LNCaP clone FGC (cell line): ENCODE measurements at places on chromosomes 1 and 21.
A peak's percentile ranks its signal among the peaks of the same experiment; 100 is the strongest.

DNA sequence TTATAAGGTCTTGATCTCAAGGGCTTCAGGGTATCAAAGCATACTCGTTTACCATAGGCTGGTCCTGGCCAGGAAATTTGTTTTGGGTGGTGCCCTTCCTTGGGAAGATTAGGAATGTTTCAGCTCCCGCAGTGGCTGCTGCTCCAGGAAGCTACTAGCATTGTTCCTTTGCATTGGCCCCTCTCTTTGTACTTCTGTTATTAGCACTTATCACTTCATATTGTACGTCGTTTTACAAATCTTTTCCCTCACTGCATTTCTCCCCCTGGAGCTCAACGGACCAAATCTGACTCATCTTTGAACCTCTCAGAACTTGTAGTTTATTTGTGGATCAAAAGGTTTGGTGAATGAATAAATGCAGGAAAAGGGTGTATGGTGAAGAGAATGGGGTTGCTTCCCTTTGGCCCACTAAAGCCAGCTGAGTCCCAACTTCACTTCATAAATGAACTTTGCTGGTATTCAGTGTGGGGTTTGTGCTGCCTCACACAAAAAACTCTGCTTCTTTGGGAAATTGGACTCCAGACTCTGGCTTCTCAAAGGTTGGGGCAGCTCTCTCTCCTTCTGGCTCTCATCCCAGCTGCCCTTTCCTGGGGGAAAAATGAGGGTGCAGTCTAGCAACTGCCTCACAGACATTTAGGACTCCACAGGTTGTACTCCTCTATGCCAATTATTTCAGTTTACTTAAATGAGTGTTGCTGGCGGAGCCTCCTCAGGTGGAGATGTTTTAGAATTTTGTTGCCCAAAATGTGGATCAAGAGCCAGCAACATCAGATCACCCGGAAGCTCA, 5.9 kb downstream of the GNAT2 start:
- no peak for DNase-seq

DNA sequence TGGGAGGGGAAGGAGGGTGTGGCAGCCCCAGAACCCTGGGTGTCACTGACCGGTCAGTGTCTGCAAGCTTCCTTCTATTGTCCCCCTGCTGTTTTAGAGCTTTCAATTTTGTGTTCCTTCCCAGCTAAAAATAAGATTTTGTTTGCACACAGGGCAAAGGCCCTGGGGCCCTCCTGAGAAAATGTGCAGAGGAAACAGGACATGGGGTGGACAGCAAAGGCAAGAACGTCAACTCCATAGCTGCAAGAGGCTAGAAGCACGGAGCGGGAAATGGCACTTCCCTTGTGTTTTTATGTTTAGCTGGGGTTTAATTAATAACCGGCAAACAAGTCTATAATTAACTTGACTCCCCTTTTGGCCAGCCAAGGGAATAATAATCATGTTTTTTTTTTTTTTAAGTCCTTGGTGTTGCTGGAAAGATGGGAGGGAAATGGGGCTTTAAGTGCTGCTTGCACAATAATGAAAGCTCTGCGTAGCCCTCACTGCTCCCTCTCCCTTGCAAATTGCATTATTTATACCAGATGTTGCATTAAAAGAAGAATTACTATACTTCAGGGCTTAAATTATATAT, 261.4 kb upstream of the USP24 start:
- no peak for DNase-seq

DNA sequence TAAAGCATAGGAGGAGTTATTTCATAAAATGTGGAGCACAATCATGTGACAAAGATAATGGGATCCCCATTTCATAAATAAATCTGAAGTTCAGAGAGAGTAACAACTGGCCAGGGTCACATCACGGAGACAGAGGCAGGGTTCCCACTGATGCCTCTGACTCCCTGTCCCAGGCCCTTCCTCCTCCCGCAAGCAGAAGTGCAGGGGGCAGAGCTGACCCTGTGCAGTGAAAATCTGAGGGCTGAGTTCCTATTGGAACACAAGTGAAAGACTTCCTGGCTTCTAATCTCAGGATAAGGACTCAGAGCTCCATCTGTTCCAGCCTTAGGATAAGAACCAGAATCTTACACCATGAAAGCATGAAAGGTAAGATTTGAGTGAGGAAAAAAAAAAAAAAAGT, 22.0 kb downstream of the SELL start:
- no peak for DNase-seq

- DNase-seq, result no peak
Measured at GRCh38 chr1:242477944-242478343, 46.6 kb downstream of the PLD5 start.

- no peak for DNase-seq
Measured at GRCh38 chr1:164958982-164959768, 397.3 kb downstream of the LMX1A start.

DNA sequence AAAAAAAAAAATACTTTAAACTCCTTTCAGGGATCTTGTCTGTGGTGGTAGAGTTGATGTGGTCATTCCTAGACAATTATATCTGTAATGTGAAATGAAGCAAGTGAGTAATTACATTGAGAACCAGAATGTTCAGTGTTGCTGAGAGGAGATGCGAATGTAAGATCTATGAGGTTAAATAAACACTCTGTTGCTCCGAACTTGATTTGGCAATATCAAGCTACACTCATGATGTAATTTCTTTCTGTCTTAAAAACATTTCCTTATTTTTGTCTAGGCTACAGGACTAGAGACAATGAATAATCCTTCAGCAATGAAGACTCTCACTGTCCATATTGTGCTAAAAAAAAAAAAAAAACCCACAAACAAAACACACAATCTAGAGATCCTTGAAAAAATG, 63.1 kb upstream of the IGSF5 start:
- DNase-seq, result no peak

GRCh38 chr1:35451125-35451528, 106.1 kb downstream of the KIAA0319L start:
- peak; percentile 56 for DNase-seq

GRCh38 chr1:24923485-24924113, 6.5 kb downstream of the RUNX3 start:
- DNase-seq, result no peak

DNA sequence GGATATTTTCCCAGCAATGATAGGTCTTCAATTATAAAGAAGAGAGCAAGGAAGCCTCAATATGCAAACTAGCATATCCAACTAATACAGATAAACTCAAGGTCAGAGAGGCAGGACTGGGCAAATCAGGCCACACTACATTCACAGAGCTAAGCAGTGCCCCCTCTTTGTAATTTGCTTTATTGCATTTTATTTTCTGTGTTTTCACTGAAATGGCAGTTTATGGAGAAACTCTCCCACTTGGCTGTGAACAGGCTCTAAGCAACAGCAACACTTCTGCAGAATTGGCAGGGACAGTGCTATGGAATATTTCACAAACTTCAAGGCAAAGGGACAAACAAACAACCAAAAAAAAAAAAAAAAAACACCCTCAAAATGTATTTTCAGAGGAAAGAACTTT, 93.4 kb upstream of the SOD1 start:
- no peak for DNase-seq

DNA sequence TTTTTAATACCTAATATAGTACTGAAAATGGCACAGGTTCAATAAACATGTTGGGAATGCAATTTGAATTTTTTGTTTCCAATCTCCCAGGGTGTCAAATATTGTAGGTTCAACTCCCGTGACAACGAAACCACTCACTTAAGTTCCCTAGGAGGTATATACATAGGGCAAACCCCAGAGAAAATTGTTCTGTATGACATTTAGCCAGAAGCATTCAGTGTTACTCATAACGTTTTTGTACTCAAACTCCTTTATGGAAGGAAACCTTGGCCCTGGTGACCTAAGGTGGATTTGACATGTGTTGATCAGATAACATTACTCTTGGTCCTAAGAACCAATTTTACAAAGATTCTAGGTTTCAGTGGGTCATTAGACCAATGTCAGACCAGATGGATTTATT, 110.6 kb downstream of the USP25 start:
- DNase-seq, result no peak

DNA sequence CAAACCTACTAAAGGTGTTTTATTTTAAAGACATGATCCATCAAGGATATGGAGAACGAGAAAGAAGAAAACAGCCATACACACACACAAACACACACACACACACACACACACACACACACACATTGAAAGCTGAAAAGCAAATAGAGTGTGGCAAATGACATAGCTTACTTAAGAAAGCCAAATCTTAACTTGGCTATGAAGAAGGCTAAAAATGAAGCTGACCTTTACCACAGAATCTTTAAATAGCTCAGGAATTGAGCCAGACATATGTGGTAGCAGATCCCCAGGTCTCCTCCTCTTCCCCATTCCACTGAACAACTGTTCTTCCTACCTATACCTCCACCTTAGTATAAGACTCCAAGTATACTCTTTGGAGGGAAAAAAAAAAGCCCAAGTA, 185.6 kb downstream of the CLEC20A start:
- no peak for DNase-seq

DNA sequence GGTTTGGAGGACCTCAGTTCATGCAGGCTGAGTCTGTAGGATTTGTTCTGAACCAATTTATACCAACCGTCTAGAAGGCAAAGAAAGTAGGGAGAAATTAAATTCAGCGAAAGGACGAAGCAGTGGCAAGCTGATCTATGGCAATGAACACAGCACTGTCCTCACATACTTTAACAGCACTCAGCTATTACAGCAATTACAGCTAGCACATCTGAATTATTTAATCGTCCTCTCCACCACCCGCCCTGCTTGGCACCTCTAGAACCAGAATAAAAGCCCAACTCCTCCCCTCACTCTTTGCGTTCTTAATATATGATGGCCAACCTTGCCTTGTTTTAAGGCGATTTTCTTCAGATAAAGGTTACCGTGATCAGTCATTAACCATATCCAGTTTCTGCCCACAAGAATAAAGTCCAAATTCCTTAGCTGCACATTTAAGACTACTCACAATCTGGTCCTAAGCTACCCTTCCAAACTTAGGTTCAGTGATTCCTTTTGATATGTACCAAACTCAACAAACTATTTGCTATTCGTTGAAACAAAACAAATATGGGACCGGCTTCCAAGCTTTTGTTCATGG, 169.4 kb upstream of the ESRRG start:
- no peak for DNase-seq

DNA sequence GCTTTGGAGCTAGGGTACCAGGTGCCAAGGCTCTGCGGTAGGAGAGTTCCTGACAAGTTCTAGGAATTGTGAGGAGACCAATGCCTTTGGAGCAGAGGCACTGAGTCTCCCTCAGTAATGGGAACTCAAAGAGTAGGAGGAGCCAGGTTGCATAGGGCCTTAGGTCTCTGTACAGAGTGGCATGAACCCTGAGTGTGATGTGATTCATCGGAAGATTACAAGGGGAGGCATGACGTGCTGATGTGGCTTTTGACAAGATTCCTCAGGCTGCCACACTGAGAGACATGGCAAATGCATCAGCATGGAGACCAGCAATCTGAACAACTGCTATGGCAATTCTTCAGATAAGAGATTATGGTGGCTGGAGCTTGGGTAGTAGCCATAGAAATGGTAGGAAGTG, 94.6 kb upstream of the SLC44A3 start:
- no peak for DNase-seq

- DNase-seq, result no peak
Measured at GRCh38 chr1:162110910-162111309, 41.4 kb downstream of the NOS1AP start.
